ENCODE measurements at places on chromosomes 13 and 19.

DNA sequence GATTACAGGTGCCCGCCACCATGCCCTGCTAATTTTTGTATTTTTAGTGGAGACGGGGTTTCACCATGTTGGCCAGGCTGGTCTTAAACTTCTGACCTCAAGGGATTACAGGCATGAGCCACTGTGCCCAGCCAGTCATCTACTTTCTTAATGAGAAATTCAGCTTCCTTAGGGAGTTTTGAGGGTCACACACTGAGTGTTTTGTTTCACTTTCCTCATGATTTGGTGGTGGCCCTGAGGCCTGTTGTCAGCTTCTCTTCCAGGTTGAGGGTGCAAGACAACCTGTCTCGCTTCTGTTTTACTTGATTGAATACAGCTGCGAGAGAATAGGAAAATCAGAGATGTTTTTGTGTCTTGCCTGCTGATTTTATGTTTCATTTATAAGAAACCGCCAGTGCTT lies 9.9 kb downstream of the FRY start:
- DNase-seq: peak; percentile 43

GRCh38 chr19:7482584-7483439 lies 6.0 kb downstream of the PEX11G start:
- no peak for DNase-seq

DNA sequence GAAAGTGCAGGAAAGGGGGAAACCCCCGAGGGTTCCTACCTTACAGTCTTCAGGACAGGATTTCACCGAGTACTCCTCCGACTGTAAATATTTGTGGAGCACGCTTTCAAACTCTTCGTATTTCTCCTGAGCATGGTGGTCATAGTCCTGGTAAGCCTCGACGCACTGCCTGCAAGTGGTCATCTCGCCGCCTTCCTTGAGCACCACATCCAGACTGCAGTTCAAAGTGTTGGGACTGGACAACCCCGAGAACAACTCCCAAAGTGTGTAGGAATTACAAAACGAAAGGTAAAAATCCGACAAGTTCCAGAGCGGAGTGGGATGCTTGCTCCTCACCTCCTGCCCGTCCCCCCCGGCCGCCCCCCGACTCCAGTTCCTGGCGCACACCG lies 349.7 kb downstream of the LIG4 start:
- no peak for DNase-seq

DNA sequence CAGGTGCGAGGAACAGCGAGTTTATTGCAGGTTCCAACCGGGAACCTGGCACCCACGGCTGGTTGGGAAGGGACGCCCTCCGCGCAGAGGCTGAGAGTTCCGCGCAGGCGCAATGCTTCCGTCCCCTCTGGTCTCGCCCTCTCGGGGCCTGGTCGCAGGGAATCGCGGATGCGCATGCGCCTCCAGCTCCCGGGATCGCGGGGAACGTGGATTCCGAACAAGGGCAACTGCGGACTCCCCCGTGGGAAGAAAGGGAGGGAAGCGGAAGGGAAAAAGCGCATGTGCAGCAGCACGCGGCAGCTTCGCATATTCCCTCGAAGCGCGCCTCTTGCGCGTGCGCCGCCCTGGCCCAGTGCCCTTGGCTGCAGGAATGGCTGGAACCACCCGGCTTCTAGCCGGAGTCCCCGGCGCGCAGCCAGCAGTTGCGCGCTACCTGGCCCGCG lies 1.1 kb downstream of the TSSK6 start:
- DNase-seq: no peak

DNA sequence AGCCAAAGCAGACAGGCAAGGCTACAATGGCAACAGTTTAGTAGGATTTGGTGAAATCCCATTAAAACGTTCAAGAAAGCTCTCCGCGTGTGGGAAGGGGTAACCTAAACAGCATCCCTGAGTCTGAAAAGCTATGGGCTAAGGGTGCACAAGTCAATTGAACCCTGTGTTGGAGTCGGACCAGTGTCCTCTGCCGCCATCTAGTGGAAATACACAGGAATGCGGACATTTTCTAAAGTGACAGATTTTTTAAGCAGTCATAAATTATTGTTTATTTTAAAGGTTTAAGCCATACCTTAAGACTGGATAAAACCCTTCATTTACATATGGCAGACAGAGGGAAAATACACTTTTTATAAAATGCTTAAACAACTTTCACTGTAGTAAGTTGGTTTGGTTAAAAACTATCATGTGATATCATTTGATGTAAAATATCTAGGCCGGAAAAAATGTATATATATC lies 26.5 kb upstream of the LSM14A start:
- DNase-seq: peak; percentile 60

DNA sequence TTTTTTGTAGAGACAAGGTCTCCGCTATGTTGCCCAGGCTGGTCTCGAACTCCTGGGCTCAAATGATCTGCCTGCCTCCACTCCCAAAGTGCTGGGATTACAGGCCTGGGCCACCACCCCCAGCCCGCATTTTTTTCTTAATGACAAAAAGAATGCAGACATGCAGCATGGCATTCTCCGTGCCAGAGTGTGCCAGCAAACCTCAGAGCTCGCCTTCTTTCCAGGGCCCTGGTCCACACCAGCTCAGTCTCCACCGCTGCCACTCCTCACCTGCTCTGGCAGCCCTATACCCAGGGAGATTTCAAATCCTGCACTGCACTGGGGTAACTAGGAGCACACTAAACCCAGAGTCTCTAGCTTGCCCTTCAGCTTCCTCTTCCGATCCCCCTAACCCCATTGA lies 41.7 kb downstream of the ZIC5 start:
- no peak for DNase-seq

Data from GM20000 (cell line).